ENCODE measurements at places on chromosomes 11 and 22.

DNA sequence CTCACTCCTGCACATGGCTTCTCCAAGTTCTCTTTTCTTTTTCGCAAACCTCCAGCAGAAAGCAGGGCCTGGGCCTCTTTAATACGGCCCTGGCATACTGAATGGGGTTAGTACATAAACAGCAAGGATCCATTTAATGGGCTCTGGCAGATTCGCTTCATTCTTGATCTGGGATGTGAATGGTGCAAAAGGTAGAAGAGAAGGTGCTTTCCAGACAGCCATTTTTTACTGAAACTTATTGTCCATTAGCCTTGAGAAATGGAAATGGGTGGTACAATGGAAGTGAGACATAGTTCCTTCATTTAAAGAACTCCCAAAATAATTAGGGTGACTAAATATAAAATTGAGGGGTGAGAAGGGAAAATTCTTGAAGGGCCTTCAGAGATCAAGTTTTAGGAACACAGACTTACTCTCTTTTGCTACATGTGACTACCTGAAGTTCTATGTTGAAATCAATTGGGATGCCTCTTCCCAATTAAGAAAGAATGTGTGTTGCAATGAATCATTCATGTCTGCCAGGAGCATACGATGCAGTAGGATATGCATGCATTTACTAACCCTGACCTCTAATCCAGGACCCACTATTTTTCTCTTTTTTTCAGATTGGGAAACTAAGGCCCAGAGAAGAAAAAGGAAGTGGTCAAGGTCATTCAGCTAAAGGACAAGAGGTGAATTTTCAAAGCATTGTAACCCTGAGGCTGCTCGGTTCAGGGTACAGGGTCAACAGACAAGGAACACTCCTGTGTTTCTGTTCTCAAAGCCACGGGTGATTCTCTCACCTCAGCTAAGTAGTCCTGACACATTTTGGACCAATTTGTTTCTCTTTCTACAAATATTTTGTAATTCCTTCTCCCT is 144.1 kb downstream of the BBOX1 start:
- no peak for DNase-seq

DNA sequence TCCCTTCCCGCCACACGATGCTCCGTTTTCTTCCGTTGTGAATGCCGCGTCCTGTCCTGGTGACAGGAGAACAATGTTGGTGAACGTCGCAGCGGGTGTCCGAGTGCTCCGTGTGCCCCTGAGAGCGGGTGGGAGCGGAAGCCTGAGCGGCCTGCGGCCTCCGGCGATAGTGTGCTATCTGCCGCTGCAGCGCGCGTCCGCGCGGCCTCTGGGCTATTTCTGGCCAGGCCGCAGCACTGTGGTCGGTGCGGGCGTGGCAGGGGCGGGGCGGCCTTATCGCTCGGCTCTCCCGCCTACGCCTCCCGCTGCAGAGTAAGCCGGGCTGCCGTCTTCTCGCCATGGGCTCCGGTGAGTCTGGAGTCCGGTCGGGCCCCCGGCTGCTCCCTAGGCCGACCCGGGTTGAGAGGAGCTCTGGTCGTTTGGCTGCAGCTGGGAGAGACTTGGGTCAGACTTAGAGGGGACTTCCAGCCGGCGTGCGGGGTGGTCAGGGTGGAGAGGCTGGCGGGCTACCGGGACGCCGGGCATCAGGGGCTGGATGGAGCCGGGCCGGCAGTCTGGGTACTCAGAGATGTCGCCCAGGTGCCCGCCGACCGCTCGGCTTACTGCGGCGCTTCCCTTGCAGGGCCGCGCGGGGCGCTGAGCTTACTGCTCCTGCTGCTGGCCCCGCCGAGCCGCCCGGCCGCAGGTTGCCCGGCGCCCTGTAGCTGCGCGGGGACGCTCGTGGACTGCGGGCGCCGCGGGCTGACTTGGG is at the start of gene GP1BB:
GP1BB (plus strand) TSS at position 308 of the 751 bp plus-strand sequence; CDS start at position 339, 31 bp downstream.
- DNase-seq = peak; percentile 71

- DNase-seq = no peak
These were observed 68.2 kb upstream of the RRM1 start for GRCh38 chr11:4026389-4026788.

DNA sequence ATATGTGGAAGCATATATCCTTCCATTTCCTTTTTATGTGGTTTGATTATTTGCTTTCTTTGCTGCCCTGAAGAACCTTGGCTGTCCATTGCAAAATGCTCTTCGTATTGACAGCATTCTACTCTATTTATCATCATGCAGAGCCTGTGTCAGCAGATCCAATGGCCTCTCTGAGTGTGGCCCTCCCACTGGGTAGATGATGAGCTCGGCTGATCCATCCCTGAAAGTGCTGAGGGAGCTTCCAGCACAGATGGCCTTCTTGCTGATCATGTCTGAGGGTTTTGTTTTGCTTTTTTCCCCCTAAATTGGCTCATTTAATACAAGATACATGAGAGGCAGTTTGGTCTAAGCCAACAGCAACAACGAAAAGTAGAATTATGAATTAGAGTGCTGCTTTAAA is 181.0 kb downstream of the GRIA4 start:
- no peak for DNase-seq

- DNase-seq = no peak
These were observed 2.5 kb upstream of the CAPRIN1 start for GRCh38 chr11:34049028-34049427.

- DNase-seq = no peak
These were observed 2.4 kb upstream of the HEPHL1 start for GRCh38 chr11:94018721-94019120.

DNA sequence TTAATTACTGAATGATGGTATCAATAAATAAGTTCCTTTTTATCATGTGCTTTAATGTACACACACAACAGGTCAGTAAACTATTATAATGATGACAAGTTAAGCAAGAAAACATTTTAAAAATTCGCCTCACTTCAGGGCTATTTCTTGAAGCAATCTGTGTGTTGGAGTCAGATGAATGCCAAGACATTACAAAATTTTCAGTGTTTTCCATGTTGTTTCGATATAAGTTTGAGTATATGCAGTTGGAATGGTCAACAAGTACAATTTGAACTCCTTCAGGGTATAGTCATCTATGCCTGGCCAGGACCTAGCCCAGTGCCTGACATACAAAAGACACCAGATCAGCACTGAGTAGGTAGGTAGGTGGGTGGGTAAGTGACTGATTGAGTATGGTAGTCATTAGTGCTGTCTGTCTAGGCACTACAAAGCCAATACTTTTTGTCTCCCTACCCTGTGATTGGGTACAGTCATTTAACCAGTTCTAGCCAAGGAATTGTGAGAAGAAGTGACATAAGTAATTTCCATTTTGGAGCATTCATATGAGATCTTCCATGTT is 7.5 kb downstream of the PRCP start:
- no peak for DNase-seq

Measured in common myeloid progenitor, CD34-positive (primary cell).